ENCODE measurements at places on chromosomes 6 and 20. TPM values are rescaled to one million over a fixed set of nuclear protein-coding genes. Genes with fewer than 3 reads are reported as not detected.

GRCh38 chr6:147970970-147971369 lies 371.7 kb upstream of the SASH1 start:
- H3K4me1 ChIP-seq = no peaks in the 10 kb centered on the region
- no peaks in the 10 kb centered on the region for H3K27me3 ChIP-seq
- H3K36me3 ChIP-seq = no peaks in the 10 kb centered on the region
- no peak for DNase-seq

DNA sequence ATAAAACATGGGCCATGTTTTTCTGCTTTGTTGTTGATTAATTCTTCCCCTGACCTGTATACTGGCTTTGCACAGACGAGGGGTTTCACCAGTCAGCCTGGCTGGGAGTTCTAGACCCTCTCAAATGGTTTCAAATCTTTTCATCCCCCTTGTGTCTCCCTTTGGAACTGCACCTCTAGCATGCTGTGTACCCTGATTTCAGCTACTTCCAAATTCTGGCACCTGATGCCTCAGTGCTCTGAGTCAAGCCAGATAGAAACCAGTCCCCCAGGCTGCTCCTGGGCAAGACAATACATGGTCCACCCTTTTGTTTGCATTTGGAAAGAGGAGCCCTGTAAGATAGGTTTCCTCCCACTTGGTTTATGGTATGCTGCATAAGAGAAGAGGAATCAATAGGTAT lies 290.2 kb downstream of the BTBD3 start:
- no peaks in the 10 kb centered on the region for H3K36me3 ChIP-seq
- no peaks in the 10 kb centered on the region for H3K27me3 ChIP-seq
- peaks cover 2% of the 10 kb centered on the region for H3K4me1 ChIP-seq
- no peak overlapping the region for H3K4me3 ChIP-seq
- H3K27ac ChIP-seq = no peak overlapping the region

DNA sequence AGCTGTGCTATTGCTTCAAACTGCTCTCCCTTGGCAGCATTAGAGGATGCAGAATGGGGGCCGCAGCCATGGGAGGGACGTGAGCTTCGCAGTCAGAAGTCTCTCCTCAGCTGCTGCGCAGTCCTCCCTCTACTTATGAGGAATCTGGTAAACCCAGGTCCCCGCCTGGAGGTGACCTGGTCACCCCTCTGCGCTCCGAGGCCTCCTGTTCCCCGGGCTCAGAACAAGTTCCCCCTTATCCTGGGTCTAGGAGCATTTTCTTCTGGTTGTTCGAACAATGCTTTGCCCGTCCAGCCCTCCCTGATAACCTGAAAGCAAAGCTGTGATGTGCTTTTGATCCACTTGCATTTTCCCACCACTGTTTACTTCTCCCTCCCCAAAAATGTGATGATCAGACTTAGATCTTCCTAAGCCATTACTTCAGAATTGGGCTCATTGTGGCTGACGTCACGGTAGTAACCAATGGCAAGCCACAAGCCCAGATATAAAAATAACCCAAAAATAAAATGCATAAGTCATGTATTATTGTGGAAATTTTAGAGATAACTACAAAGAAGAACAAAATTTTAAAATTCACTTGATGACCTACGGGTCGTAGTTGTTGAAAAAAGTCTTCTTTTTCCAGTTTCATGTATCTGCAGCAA lies 80.7 kb downstream of the SERAC1 start:
- H3K27me3 ChIP-seq = no peaks in the 10 kb centered on the region
- peak; percentile 23 for DNase-seq
- no peak overlapping the region for H3K4me3 ChIP-seq
- H3K36me3 ChIP-seq = no peaks in the 10 kb centered on the region
- no peaks in the 10 kb centered on the region for H3K4me1 ChIP-seq

- peak overlapping the region; percentile 33 for H3K4me3 ChIP-seq
- H3K27me3 ChIP-seq = no peaks in the 10 kb centered on the region
- H3K4me1 ChIP-seq = peaks cover 3% of the 10 kb centered on the region
Measured at GRCh38 chr6:31813465-31813849, 1.6 kb downstream of the HSPA1L start.

The SIRT5 gene
- total RNA-seq = 13.0 TPM

DNA sequence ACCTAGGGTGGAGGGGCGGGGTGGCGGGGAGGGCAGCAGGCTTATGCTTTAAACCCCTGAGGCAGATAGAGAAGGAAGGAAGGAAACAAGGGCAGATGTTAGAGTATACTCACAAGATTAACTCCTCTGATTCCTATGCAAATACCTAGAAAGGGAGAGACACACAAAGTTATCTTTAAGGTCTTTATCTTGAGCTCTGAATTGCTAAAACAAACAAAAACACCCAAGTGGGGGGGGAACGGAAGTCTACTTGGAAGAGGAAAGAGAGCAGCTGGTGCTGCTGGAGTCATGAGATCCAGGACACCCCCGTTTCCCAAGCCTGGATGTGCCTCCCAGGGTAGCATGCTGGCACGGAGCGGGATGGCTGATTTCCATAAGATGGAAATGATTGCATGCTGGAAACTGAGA lies 43.4 kb downstream of the PLAGL1 start:
- H3K36me3 ChIP-seq = no peaks in the 10 kb centered on the region
- H3K27me3 ChIP-seq = peaks cover 82% of the 10 kb centered on the region
- DNase-seq = no peak
- no peak overlapping the region for H3K4me3 ChIP-seq

- no peaks in the 10 kb centered on the region for H3K4me1 ChIP-seq
- no peaks in the 10 kb centered on the region for H3K27me3 ChIP-seq
- no peak overlapping the region for H3K4me3 ChIP-seq
- no peak overlapping the region for H3K27ac ChIP-seq
- no peaks in the 10 kb centered on the region for H3K36me3 ChIP-seq
Measured at GRCh38 chr6:108883172-108883571, 35.0 kb downstream of the ARMC2 start.

DNA sequence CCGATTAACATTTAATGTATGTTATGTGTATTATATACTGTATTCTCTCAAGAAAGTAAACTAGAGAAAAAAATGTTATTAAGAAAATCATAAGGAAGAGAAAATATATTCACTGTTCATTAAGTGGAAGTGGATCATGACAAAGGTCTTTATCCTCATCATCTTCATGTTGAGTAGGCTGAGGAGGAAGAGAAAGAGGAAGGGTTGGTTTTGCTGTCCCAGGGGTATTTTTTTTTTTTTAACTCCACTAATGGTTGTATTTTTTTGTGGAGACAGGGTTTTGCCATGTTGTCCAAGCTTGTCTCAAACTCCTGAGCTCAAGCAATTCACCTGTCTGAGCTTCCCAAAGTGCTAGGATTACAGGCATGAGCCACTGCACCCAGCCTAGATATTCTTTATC lies 11.0 kb downstream of the ECT2L start:
- H3K4me1 ChIP-seq = no peaks in the 10 kb centered on the region
- no peak for DNase-seq
- H3K36me3 ChIP-seq = no peaks in the 10 kb centered on the region

DNA sequence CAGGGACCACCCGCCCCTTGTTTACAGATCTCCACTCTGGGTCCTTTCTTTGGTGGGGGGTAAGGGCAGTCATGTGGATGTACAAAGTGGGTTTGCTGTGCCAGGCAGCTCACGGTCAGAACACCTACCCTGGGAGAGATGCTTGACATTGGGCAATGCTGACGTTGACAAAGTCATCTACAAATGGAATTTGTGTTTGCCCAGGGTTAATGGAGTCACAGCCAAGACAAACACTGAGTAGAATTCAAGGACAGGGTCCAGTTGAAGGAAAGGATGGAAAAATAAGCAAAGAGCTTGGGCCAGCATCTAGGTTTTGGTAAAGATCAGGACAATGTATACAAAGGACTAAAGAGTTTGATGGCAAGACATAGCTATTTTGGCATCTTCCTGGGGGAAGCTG lies 54.7 kb downstream of the MOCS1 start:
- no peak overlapping the region for H3K27ac ChIP-seq
- H3K4me1 ChIP-seq = no peaks in the 10 kb centered on the region
- H3K27me3 ChIP-seq = no peaks in the 10 kb centered on the region
- no peak overlapping the region for H3K4me3 ChIP-seq
- no peaks in the 10 kb centered on the region for H3K36me3 ChIP-seq

DNA sequence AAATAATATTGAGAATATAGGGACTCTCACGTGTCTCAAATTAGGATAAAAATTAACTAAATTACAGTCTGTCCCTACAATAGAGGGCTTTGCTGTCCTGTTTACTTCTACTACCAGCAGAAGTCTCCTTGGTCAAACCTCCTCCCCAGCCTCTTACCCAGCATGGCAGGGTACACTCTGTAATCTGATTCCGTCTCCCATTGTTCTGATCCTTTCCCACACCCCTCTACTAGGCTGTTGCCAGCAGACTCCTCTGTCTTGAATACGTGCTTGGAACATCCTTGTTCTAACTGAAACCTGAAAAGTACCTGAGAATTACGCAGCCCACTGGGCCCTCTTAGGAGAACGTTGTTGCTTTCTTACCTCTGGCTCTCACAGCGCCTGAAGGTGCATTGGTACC lies 112.2 kb upstream of the PREP start:
- no peaks in the 10 kb centered on the region for H3K27me3 ChIP-seq
- no peak overlapping the region for H3K4me3 ChIP-seq
- no peak overlapping the region for H3K27ac ChIP-seq
- no peaks in the 10 kb centered on the region for H3K36me3 ChIP-seq
- DNase-seq = no peak

DNA sequence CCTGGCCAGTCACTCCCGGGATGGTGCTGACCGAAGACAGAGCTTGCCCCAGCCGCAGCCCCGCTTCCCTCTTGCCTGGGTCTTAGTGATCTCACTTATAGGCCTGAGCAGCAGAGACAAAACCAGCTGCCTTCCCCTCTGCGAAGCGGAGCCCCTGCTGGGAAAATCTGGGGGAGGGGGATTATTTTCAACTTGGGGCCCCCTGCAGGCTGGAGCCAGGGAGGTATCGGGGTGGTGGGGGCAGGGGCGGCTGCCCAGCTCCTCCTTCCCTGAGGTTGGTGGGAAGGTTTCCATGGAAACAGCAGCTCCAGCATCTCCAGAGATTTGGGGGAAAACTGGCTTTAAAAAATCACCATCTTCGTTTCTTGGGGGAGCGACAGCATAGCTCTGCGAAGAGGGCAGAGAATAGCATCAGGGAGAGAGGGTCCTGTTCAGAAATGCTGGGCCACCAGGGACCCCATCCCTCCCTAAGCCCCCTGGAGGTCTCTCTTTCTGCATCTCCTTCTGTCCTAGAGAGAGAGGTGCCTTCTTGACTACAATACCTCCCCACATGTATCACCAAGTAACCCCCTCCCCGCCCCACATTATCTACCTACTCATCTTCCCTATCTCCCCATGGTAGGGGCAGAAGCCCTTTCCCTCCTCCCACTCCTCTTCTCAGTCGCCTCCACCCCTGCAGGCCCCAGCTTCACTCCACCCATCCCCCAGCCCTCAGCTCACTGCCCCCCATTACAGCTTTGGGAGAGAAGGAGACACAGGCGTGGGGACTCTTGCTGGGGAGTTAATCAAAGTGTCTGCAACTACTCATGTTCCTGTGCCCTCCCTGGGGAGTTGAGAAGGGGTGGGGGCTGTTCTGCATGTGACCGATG lies 88.4 kb upstream of the CCDC167 start:
- no peaks in the 10 kb centered on the region for H3K36me3 ChIP-seq
- H3K4me1 ChIP-seq = peaks cover 6% of the 10 kb centered on the region

- H3K27ac ChIP-seq = no peak overlapping the region
- H3K4me3 ChIP-seq = no peak overlapping the region
- no peaks in the 10 kb centered on the region for H3K27me3 ChIP-seq
- peaks cover 6% of the 10 kb centered on the region for H3K4me1 ChIP-seq
Measured at GRCh38 chr20:13274275-13274861, 53.3 kb downstream of the ISM1 start.

The HLA-DQB1 gene
- total RNA-seq = 1.2 TPM

- no peak overlapping the region for H3K27ac ChIP-seq
- no peaks in the 10 kb centered on the region for H3K4me1 ChIP-seq
- no peak for DNase-seq
- H3K36me3 ChIP-seq = no peaks in the 10 kb centered on the region
- H3K27me3 ChIP-seq = no peaks in the 10 kb centered on the region
Measured at GRCh38 chr6:149493761-149494320, 9.0 kb upstream of the ZC3H12D start.

The GGTLC1 gene
- not detected for total RNA-seq

DNA sequence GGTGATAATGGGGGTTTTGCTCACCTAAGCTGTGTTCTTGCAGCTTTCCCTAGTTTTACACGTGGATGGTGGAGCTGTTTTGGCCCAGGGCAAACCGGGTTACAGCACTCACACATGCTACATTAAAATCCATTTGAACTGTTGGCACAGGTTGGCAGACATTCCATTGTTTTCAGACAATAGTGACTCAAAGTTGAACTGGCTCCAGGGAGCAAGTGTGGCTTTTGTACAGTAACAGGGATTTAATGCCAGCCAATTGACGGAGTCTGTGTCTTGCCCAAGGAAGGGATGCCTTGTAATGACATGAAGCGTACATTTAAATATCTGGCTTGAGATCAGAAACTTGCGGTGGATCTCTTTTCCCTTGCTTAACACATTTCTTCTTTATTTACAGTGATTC lies 183.1 kb downstream of the DTNBP1 start:
- DNase-seq = no peak
- H3K36me3 ChIP-seq = peaks cover 4% of the 10 kb centered on the region
- H3K27me3 ChIP-seq = no peaks in the 10 kb centered on the region
- H3K27ac ChIP-seq = no peak overlapping the region

- no peaks in the 10 kb centered on the region for H3K36me3 ChIP-seq
- no peak overlapping the region for H3K27ac ChIP-seq
- no peaks in the 10 kb centered on the region for H3K27me3 ChIP-seq
- no peak for DNase-seq
Measured at GRCh38 chr6:152979116-152979515, 3.7 kb downstream of the FBXO5 start.

GRCh38 chr6:119865466-119866350 lies 516.1 kb upstream of the MAN1A1 start:
- H3K36me3 ChIP-seq = no peaks in the 10 kb centered on the region
- DNase-seq = no peak
- H3K27ac ChIP-seq = no peak overlapping the region
- no peak overlapping the region for H3K4me3 ChIP-seq
- H3K27me3 ChIP-seq = no peaks in the 10 kb centered on the region
- peaks cover 2% of the 10 kb centered on the region for H3K4me1 ChIP-seq

GRCh38 chr6:88705601-88706000 lies 257.8 kb downstream of the RNGTT start:
- H3K27ac ChIP-seq = no peak overlapping the region
- no peak for DNase-seq
- H3K4me1 ChIP-seq = no peaks in the 10 kb centered on the region
- H3K36me3 ChIP-seq = no peaks in the 10 kb centered on the region
- H3K27me3 ChIP-seq = no peaks in the 10 kb centered on the region

DNA sequence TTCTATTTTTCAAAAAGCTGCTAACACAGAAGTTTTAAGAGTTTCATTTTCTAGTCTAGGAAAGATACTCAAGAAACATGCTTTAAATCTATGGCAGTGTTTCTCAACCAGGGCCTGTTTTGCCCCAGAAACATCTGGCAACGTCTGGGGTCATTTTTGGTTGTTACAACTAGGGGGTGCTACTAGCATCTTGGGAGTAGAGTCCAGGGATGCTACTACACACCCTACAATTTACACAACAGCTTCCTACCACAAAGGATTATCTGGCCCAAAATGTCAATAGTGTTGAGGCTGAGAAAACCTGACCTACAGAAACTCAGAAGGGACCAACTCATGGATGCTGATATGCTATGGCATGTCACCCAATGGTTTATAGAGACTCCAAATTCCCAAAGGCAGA lies 24.4 kb downstream of the SERAC1 start:
- DNase-seq = no peak
- H3K27ac ChIP-seq = no peak overlapping the region
- no peak overlapping the region for H3K4me3 ChIP-seq

Measured in H1 (cell line).